SJCRH30 (cell line): ENCODE measurements at places on chromosomes 13 and 19. TPM values are rescaled to one million over a fixed set of nuclear protein-coding genes. Genes with fewer than 3 reads are reported as not detected.

The LAIR1 gene
- not detected in 2 replicates for total RNA-seq

The CLEC4G gene
- total RNA-seq = not detected in 2 replicates

GRCh38 chr19:10763411-10763810 lies 45.5 kb downstream of the DNM2 start:
- no peak for DNase-seq

- no peak for DNase-seq
Observed at GRCh38 chr19:1653300-1653628, 849 bp upstream of the TCF3 start.

The MYH14 gene
- total RNA-seq = 25.5 and 25.7 TPM in 2 replicates

DNA sequence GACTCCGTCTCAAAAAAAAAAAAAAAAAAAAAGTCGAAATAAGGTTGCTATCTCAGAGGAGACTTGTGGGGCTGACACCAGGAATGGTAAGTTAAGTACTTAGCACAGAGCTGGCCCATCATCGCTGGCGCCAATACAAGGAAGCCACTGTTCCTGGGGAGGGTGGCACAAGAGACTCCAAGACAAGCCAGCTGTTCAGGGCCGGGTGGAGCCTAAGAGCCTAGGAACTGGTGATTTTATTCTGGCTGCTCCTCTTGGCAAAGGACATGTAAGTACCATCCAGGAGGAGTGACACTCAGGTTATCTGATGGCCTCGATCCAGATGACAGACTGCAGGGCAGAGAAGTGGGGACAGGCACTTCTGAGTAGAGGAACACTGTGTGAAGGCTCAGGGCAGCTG lies 3.8 kb downstream of the ELOF1 start:
- DNase-seq = no peak

The OCEL1 gene
- total RNA-seq = 5.1 and 5.3 TPM in 2 replicates

- peak; percentile 42 for DNase-seq
Observed at GRCh38 chr19:524062-524674, 7.4 kb upstream of the CDC34 start.

The DIAPH3 gene
- 29.6 and 37.7 TPM in 2 replicates for total RNA-seq

- no peak for DNase-seq
Observed at GRCh38 chr13:98741741-98742435, 10.6 kb downstream of the SLC15A1 start.

GRCh38 chr13:24742977-24743376 lies 21.0 kb upstream of the RNF17 start:
- no peak for DNase-seq

DNA sequence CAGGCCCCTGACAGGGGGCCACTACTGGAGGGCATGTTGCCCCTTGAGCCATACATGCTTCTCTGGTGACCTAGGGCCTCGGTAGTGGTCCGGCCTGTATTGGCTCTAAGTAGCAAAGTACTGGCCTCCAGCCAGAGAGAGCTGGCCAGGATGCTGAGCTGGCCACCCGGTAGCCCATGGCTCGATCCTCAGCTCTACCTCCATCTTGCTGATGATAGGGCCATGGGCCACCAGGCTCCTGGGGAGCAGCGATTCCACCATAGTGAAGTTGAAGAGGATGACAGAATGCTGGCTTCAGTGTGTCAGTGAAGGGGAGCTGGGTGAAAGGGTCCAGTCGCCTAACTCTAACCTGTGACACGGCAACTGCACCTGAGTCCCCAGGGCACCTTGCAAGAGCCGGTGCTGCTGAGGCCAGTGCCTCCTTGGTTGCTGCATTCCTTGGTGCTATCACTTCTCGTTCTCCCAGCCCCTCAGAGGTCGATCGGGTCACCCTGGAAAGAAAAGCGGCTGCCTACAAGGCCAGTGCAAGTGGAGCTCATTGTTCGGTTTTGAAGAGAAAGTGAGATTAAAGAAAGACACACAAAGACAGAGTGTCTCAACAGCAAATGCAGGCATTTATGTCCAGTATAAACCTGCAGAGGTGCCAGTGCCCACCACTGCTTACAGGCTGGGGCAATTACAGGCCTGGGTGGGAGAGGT lies 5.0 kb downstream of the FPR3 start:
- DNase-seq = no peak

DNA sequence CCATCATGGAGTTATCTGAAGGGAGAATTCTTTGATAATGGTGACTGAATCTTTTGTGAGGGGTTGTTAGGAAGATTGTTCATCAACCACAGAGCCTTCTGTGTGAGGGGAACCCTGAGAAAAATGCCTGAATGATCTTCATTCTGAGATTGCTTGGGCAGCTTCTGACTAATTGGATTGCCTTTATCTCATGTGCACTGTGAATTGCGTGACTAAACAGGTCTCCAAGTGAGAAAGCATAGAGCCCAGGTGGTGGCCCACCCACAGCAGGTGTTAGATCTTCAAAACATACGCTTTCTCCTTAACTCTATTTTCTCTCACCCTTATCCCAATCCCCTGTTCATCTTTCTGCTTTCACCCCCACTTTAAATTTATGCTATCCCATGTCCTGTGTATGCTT lies 58.3 kb downstream of the DOCK9 start:
- DNase-seq = no peak

DNA sequence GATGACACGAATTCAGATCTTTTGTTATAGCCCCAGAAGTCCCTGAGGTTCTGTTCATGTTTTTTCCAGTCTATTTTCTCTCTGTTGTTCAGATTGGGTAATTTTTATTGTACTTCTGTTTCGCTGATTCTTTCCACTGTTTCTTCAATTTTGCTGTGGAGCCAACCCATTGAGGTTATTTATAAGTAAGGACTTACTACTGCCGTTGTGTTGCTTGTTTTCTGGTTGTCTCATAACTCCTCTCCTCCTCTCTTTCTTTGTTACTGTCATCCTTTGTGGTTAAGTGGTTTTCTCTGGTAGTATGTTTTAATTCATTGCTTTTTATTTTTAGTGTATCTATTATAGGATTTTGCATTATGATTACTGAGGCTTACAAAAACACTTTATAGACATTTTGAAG lies 48.7 kb upstream of the GAS6 start:
- no peak for DNase-seq

The IRGC gene
- total RNA-seq = not detected in 2 replicates

- DNase-seq = peak; percentile 93
Observed at GRCh38 chr13:38518328-38518727, 168.5 kb upstream of the FREM2 start.

DNA sequence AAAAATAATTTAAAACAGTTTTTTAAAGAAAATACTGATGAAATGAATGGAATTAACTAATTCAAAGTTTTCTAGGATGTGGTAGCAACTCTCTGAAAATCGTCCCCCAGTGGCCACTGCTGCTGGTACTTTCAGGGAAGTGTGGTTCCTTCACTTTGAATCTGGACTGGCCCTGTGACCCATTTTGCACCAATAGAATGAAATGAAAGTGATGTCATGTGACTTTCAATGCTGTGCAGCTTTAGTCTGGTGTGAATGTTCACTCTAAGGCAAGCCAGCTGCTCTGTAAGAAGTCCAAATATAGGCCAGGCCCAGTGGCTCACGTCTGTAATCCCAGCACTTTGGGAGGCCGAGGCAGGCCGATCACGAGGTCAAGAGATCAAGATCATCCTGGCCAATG lies 26.4 kb upstream of the HNRNPA1L2 start:
- DNase-seq = peak; percentile 16

GRCh38 chr19:46365561-46365960 lies 18.7 kb downstream of the PPP5C start:
- DNase-seq = no peak

The UNC13A gene
- 0.02 TPM in 1 of 2 replicates, not detected in the other for total RNA-seq

DNA sequence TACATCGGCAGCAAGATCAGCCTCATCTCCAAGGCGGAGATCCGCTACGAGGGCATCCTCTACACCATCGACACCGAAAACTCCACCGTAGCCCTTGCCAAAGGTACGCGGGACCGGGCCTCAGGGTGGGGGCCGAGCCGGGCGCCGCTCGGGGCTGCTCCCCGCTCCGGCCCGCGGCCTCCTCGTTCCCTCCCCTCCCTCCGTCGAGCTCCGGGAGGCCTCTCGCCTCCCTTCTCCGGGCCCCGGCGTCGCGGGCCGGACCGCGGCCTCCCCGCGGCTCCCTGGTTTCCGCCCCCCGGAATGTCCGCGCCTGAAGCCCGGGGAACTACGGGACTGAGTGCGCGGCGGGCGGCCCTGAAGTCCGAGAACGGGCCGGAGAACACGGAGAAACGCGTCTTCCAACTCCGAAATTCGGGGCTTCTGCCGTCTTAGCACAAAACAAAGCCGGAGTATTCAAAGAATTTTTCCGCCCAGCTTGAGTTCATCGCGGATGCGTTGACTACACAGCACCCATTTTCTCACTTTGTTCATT lies 423 bp downstream of the LSM14A start:
- DNase-seq = no peak

DNA sequence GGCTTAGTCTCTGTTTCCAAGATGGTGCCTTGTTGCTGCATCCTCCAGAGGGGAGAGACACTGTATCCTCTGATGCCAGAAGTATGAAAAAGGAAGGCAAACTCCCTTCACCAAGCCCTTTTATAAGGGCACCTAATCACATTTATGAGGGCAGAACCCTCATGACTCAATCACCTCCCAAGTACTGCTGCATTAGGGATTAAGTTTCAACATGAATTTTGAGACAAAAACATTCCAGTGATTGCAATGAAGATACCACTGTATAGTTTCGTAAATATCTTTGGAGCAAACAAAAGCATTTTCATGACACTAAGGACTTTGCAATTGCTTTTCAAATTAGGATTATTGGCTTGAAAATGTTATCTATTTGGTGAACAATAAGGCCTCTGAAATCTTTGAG lies 63.8 kb downstream of the RNF17 start:
- no peak for DNase-seq

The CGB2 gene
- not detected in 2 replicates for total RNA-seq

DNA sequence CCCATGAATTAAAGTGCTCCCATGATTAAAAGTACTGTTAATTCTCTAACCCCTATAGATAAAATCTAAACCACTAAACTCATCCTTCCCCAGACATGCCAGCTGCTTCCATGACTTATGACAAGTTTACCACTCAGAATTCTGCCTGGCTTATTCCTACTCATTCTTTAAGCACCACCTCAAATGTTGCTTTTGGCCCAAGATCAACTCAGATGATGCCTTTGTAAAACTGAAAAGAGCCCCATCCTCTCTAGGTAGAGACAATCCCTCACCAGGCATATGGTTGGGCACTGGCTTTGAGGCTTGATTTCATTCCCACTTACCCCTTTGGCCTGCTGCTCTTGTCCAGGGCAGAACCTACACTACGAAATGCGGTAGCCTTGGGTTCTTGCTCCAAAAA lies 250.0 kb downstream of the DNAJC15 start:
- peak; percentile 62 for DNase-seq

- peak; percentile 94 for DNase-seq
Observed at GRCh38 chr13:26022538-26023292, 29.1 kb downstream of the SHISA2 start.

The GNG7 gene
- total RNA-seq = not detected in 2 replicates

DNA sequence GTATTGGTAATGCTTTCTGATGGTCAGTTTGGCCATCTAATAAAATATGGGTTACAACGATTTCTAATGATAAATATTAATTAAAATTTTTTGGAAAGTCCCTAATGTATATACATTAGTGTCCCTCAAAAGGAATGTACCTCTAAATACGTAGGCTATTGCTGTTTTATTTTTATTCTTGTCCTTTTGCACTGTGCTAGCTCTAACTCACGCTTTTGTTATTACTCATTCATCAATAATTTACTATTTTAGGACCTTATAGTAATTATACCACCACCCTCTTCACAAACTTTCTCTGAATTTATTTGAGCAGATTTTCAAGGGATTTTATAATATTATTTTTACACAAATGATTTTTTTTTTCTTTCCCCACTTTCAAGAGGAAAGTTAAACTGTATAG lies 795.9 kb upstream of the PCDH9 start:
- DNase-seq = no peak

- DNase-seq = no peak
Observed at GRCh38 chr13:20565115-20565736, 1.7 kb upstream of the IFT88 start.

The MPHOSPH8 gene
- 25.6 and 29.5 TPM in 2 replicates for total RNA-seq

DNA sequence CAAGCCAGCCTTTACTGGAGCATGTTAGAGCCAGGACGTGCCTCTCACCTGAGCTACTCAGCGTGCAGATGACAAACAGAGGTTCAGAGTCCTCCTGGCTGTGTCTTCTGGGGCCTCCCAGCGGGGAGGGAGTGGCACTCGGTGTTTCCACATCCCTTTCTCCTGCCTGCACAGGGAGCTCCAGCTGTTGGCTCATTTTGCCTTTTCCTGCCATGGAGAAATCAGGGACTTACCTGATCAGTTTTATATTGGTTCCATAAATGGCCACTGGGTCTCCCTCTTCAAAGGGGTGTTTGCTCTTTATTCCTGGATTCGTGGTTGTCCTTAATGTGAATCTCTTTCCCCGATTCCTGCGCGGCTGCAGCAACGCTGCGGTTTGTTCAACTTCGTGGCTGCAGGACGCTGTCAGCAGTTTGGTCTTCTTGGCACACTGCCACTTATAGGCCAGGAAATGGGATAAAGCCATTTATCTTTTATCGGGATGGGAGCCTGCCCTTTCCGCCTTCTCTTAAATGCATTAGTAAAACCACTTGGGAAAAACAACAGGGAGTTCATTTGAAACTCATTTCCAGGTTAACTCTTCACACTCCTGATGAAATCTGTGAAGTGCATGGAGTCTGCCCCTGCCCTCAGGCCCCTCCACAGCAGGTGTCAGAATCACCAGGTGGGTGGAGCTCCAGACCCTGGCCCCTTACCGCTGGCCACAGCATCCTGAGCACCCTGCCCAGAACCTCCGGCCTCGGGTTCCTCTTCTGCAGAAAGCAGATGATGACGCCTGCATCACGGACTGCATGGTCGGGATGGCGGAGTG lies 39.8 kb upstream of the MCF2L start:
- DNase-seq = peak; percentile 51

- DNase-seq = no peak
Observed at GRCh38 chr19:45474606-45475521, 7.1 kb downstream of the FOSB start.

The TBCB gene
- total RNA-seq = 212 and 217 TPM in 2 replicates

GRCh38 chr19:13693889-13694288 lies 70.4 kb upstream of the MRI1 start:
- DNase-seq = no peak

DNA sequence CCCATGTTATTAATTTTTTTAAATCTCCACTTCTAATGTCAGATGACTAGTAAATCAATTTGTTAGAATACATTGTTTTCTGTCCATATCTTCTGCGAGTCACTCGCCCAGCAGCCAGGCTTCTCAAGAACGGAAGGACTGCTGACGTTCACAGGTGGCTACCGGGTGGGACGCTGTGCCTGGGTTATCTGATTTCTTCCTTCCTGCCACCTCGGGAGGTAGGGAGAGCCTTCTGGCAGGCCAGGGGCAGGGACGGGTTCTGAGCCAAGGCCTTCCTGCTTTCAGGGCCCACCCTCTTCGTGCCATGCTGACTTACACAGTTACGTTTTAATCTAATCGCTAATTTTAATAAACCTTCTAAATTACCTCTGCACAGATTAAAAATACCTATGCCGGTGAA lies 7.9 kb upstream of the C1QTNF9 start:
- DNase-seq = no peak

GRCh38 chr13:25910991-25911419 lies 140.8 kb downstream of the SHISA2 start:
- DNase-seq = no peak

GRCh38 chr19:2524840-2525723 lies 49.2 kb downstream of the GADD45B start:
- no peak for DNase-seq

GRCh38 chr19:8224394-8225145 lies 15.4 kb downstream of the CERS4 start:
- DNase-seq = no peak

GRCh38 chr19:33826521-33826920 lies 29.9 kb downstream of the KCTD15 start:
- DNase-seq = no peak
